ENCODE measurements at places on chromosomes 4 and X.

DNA sequence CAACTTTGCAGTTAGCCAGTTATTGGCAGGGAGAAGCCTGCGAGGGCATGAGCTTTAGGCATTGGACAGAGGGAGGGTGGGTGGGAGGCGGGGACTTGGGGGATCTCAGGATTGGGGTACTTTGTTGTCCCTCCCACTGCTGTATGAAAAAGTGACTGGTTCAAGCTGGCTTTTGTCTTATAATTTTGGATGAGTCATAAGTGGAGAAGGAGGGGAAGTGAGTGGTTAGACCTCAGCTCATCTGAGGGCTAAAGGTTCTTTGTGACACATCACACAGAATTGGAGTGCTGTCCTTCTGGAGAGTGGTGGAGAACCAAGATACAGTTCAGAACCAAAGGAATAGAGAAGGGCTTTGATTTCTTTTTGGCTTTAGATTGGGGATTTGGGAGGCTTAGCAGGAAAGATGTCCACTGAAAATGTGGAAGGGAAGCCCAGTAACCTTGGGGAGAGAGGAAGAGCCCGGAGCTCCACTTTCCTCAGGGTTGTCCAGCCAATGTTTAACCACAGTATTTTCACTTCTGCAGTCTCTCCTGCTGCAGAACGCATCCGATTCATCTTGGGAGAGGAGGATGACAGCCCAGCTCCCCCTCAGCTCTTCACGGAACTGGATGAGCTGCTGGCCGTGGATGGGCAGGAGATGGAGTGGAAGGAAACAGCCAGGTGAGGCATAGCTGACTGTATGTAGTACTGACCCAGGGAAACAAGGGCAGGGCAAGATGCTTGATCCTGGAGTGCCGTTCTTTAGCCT lies at the start of gene SLC4A4:
TSS of gene SLC4A4 (plus strand) at position 175 of the 748 bp plus-strand sequence.
- no peak for DNase-seq

- no peak for DNase-seq
These were observed 13.9 kb downstream of the PHF8 start for GRCh38 chrX:54030329-54030728.

GRCh38 chrX:11408109-11408405 lies 114.8 kb downstream of the AMELX start:
- DNase-seq: no peak

DNA sequence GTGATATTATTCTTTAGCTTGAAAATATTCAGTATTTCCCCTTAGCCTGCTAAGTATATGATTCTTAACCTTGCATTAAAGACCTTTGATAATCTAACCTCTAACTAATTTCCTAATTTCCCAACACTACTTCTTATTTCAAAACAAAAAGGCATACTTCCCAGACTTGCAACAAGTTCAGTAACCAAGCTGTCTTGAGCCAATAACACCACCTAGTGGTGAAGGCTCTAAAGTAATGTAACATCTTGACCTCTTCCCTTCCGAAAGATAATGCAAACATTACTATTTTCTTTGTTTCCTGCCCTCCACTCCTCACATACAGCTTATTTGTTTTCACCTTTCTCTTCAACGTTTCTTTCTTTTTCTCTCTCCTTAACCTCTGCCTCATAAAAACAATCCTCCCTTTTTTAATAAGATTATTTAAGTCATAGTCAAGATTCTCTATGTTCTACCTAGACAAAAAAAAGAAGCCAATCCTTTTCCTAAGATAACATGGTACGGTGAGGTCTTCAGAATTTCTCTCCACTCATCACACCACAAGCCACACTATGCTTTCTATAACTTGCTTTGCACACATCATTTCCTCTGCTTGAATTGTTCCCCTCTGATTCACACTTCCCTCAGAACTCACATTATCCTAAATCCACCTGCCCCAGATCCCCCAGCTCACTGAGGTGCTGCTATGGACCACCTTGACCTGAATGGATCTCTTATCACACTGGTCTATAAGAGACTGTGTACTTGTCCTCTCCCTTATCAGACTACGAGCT lies 3.5 kb downstream of the FAT1 start:
- no peak for DNase-seq

DNA sequence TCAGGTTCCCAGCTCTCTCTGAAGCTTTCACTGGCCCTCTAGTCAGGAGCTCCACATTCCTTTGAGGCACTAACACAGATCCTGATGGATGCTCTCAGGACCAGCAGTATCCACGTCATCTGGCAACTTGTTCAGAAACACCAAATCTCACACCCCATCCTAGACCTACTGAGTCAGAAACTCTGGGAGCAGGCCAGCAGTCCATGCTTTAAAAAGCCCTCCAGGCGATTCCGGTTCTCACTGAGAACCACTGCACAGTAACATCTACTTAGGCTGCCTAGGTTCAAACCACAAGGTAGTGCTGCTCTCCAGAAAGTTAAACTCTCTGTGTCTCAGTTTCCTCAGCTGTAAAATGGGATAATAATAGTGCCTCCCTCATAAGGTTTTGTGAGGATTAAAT lies 55.3 kb downstream of the CCDC158 start:
- DNase-seq: no peak

- DNase-seq: no peak
These were observed 5.2 kb downstream of the TCEAL8 start for GRCh38 chrX:103249805-103250204.

DNA sequence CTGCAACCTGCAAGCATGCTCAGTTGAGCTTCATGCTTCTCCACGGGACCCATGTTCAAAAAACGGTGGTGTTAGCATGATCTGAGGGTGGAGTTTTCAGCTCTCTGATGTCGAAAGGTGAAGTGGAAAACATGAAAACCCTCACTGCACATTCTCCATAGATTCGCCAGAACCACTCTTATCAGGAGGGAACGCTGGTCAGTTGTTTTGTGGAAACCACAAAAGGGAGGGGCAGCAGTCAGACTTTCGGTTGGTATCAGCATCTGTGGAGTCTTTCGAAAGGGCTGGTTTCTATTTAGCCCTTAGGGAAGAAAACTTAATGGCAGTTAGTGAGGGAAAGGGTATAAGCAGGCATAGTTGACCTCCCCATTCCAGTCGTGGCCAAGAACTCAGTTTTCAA lies 12.6 kb downstream of the PPA2 start:
- no peak for DNase-seq

DNA sequence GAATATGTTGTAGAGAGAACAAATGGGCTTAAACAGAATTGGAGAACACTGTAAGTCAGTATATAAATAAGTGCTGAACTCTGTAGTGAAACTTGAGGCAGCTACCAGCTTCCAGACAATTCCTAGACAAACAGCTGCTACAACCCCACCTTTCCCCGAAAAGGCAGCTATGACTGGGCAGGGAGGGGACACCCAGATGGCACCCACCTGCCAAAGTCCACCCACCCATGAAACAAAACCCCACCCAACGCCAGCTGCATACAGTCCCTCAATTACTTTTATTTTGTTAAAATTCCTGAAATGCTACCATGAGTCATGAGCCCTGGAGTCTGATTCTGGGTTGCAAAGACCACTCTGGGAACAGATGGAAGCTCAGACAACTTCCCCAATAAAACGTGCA lies 24.4 kb downstream of the RELL1 start:
- DNase-seq: no peak

GRCh38 chr4:18042754-18043153 lies 21.2 kb upstream of the LCORL start:
- DNase-seq: no peak

GRCh38 chr4:2936773-2937145 lies 26.4 kb downstream of the NOP14 start:
- no peak for DNase-seq

GRCh38 chr4:155173371-155173770 lies 35.1 kb upstream of the NPY2R start:
- DNase-seq: no peak

- peak; percentile 36 for DNase-seq
These were observed 1.5 kb upstream of the PAPSS1 start for GRCh38 chr4:107721436-107722100.

- no peak for DNase-seq
These were observed 13.2 kb upstream of the MRPL1 start for GRCh38 chr4:77849278-77849965.

DNA sequence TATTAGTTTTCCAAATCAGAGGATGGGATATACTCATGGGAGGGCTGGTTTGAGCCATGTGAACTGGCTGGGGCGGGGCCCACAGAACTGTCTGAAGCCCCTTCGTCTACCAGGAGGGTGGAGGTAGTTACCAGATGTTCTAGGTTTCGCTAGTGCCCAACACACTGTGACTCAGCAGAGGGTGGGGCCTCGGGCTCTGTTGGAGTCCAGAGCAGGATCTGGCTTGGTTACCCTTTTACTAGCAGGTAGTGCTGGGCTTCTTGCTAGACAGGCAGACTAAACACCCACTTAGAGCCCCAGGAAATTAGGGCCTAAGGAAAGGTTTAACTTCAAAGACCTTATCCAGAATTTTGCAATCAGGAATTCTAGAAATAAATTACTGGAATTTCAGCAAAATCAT lies 56.2 kb upstream of the CHRDL1 start:
- no peak for DNase-seq

GRCh38 chr4:8215001-8215427 lies 15.9 kb downstream of the SH3TC1 start:
- DNase-seq: no peak

DNA sequence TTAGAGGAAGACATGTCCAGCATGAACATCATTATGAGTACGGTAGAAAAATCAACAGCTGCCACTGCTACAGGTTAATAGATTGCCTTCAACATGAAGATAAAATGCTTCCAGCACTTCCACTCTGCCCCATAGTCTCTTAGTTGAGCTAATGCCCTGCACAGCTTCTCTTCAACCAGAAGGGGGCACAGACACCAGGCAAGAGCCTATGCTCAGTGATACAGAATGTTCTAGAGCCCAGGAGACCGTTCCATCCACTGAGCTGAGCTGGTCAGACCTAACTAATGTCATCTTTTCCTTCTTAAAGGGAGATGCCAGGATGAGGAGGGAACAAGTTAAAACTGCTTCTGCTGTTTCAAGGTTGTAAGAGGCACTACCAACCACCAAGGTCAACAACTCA lies 42.2 kb downstream of the SMIM10L2A start:
- DNase-seq: no peak

- DNase-seq: no peak
These were observed 292.8 kb upstream of the BOD1L1 start for GRCh38 chr4:13920111-13920875.

DNA sequence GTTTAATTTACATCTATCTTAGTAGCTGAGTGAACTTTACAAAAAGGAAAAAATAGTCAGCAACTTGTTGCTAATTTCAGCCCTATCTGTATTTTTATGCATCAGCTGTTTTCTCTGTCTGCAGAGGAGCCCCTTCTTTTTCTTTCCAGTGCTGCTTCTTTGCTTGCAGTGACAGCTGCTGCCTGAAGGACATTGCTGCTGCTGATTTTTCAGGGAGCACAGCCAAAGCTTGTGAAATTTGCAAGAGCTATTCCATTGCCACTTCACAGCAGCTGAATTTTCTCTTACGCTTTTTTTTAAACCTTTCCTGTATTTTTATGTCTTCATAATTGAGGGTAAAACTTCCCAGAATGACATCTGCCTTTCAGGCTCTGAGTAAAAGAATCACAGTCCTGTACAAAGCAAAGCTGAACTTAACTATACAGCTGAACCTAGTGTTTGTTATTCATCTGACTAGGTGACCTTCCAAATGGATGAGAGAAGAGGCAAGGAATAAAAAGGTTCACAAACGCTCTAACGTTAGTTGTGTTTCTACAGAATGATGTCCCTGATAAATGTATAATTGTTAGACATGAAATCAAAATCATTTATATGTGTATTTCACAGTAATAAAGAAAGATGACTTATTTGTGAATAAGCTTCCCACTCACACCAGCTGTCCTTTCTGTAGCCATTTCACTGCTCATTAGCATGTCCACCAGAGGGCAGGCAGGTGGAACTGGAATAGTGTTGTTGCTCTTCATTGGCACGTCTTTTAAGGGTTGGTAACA lies 541.4 kb downstream of the ADGRL3 start:
- no peak for DNase-seq

DNA sequence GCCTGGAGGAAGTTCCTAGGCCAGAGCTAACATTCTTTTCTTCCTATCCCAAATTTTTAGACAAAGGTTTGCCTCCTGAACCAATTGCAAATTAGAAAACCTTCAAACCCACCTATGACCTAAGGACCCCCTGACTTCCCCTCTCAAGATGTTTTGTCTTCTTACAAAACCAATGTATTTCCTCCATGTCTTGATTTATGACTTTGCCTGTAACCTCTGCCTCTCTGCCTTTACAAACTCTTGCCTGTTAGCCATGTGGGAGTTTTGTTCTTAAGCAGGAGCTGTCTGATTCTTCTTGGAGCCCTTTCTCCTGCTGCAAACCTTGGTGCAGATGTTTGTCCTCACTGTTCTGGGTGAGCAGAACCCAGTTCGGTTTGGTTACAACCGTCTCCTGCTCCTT lies 222.3 kb upstream of the BOD1L1 start:
- DNase-seq: no peak

- peak; percentile 24 for DNase-seq
These were observed 60.7 kb upstream of the ABCG2 start for GRCh38 chr4:88219099-88219498.

DNA sequence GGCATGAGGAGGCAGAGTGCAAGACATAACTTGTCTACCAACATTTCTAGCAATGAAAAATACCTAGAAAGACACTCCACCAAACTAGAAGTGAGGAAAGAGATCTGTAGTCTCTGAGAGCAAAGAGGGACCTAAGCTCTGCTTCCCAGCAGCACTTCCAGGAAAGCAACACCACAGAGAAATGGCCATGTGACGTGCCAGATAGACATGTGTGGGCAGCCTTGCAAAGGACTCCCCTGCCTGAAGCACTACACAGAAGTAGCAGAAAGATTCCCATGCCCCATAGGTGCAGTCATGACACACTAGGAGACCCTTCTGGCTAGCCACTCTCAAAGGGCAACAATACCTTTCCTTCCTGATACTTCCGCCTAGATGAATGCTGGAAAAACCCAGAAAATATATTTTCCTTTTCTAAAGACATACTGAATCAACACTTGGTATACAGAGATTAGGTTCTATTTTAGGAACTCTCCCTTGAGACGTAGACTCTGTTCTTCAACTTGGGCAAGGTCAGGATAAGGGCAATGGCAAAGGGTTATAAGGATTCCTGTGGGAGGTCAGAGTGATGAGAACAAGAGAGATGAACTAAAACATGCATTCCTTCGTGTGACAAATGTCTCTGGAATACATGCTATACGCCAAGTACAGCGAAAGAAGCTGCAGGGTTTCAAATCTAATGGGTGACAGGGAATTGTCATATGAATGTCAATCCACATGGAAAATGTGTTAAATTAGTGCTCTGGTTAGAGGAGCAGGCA lies 187.5 kb upstream of the ETNPPL start:
- DNase-seq: no peak

DNA sequence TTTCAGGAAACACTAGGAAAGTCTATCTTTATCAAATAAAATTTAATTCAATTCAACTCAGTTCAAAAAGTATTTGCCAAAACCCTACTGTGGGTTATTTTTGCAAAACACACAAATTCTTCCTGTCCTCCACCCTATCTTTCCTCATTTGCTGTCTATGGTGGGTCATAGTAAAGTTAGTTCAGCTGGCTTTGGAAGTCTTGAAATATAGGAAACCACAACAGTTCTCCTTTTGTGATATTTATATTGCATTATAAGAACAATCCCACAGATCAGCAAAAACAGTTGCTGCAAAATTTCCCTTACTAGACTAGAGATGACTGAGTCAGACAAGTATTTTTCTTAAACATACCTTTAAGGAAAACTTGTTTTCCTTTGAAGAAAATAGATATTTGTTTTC lies 22.2 kb downstream of the CYBB start:
- no peak for DNase-seq

Data from stimulated activated CD4-positive, alpha-beta T cell treated with anti-CD3 and anti-CD28 coated beads, Interleukin-1b, Interleukin-23, amount 100 ng/mL, for 4 hours (primary cell).